ENCODE measurements at places on chromosomes 7 and 10. TPM values are rescaled to one million over a fixed set of nuclear protein-coding genes. Genes with fewer than 3 reads are reported as not detected.

GRCh38 chr7:83541187-83541960 is 107.6 kb downstream of the SEMA3E start:
- no peak for DNase-seq

DNA sequence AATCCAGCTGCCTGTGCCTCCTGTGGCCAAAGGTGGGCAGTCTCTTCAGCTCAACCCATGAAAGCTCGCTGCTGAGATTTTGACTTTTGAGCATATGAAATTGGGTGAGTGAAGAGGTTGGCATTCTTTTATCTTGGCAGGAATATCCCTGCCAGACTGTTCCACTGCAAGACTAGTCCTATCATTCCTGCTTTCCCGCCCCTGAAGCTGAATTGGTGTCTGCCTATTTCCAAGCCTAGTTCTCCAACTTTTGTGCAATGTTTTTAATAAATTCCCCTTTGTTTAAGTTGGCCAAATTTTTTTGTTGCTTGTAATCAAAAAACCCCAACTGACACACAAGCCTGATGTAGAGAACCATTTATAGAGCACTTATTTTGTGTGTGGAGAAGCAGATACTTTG is 34.8 kb upstream of the BICC1 start:
- DNase-seq: no peak

The GNGT1 gene
- not detected for total RNA-seq

The IL15RA gene
- total RNA-seq: 20.6 TPM
